ENCODE measurements at places on chromosomes 1 and 21. TPM values are rescaled to one million over a fixed set of nuclear protein-coding genes. Genes with fewer than 3 reads are reported as not detected.

ACTA1 gene
- 0.40 TPM for polyA plus RNA-seq

UBL4B gene
- not detected for polyA plus RNA-seq

FHAD1 gene
- 5.2 TPM for polyA plus RNA-seq

OR14K1 gene
- polyA plus RNA-seq, result not detected

GBP7 gene
- 0.39 TPM for polyA plus RNA-seq

DNAJC16 gene
- polyA plus RNA-seq, result 18.6 TPM

MPL gene
- 1.2 TPM for polyA plus RNA-seq

TGFB2 gene
- polyA plus RNA-seq, result 155 TPM

SMIM1 gene
- polyA plus RNA-seq, result 4.7 TPM

MAP3K7CL gene
- polyA plus RNA-seq, result 6.3 TPM

PRPF38B gene
- polyA plus RNA-seq, result 88.0 TPM

CRP gene
- polyA plus RNA-seq, result not detected

FAM72B gene
- 5.7 TPM for polyA plus RNA-seq

DUSP10 gene
- 6.4 TPM for polyA plus RNA-seq

PEAR1 gene
- 25.7 TPM for polyA plus RNA-seq

FCRL1 gene
- polyA plus RNA-seq, result 0.15 TPM

DNA sequence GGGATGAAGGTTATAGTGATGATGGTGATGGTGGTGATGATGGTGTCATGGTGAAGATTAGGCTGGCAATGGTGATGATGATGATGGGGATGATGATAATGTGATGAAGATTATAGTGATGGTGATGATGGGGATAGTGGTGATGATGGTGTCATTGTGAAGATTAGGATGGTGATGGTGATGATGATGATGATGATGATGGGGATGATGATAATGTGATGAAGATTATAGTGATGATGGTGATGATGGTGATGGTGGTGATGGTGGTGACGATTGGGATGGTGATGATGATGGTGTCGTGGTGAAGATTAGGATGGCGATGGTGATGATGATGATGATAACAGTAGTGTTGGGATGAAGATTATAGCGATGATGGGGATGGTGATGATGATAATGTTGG lies 285.1 kb upstream of the AJAP1 start:
- no peak for DNase-seq

DNA sequence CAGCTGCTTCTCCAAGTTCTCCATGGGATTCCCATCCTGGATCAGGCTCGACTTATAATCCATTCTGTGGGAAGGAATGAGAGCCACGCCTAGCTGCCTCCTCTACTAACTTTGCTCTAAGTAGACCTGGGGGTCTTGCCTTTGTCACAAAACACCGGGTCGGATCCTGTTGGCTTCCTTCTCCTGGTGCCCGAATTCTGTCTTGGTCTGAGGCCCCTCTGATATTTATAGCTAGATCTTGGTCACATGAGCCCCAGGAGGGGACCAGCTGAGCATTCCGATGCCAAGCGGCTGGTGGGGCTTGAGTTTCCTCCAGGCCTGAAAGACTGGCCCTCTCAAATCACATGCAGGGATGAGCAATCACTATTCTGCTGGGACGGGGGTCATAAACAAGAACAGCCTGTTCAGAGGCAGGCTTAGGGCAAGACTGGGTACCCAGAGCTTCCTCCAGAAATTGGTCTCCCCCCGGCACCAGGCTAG lies at the start of gene TRIM63:
TSS of gene TRIM63 (minus strand) at position 199 of the 480 bp plus-strand sequence. CDS start at position 63, 136 bp downstream.
- DNase-seq, result no peak

GRCh38 chr1:33654267-33654834 lies 181.9 kb downstream of the ZSCAN20 start:
- peak; percentile 10 for DNase-seq

- peak; percentile 44 for DNase-seq
These were observed 133.1 kb upstream of the PTBP2 start for GRCh38 chr1:96588416-96588995.

- no peak for DNase-seq
These were observed 99.8 kb upstream of the CAMK1G start for GRCh38 chr1:209483691-209484090.

DNA sequence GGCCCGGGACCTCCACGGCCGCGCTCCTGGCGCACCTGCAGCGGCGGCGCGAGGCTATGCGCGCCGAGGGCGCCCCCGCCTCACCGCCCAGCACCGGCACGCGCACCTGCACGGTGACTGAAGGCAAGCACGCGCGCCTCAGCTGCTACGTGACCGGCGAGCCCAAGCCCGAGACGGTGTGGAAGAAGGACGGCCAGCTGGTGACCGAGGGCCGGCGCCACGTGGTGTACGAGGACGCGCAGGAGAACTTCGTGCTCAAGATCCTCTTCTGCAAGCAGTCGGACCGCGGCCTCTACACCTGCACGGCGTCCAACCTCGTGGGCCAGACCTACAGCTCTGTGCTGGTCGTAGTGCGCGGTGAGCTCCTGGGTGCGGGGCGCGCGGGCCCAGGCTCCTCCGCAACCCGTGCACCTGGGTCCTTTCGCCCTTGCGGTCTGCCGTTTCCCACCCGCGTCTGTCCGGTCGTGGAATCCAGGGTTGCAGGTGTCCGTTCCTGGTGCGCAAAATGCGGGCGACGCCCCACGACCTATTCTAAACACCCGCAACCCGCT lies 4.6 kb downstream of the OBSCN start:
- DNase-seq, result no peak

DNA sequence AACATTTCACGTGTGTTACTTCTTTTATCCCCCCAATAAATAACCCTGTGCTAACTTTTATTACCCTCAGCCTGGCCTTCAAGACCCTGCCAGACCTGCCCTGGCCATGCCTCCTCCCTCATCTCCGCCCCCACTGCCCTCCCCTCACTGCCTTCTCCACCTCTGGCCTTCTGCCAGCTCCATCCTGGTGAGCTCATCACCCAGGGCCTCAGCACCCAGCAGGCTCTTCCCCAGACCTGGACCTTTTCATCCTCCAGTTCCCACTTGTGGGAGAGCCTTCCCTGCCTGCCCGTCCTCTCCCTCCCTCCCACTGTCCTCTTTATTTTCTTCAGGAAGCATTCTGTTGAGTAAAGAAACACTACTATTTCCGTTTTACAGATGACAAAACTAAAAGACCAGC lies 72.0 kb downstream of the SLC66A1 start:
- DNase-seq, result no peak

DNA sequence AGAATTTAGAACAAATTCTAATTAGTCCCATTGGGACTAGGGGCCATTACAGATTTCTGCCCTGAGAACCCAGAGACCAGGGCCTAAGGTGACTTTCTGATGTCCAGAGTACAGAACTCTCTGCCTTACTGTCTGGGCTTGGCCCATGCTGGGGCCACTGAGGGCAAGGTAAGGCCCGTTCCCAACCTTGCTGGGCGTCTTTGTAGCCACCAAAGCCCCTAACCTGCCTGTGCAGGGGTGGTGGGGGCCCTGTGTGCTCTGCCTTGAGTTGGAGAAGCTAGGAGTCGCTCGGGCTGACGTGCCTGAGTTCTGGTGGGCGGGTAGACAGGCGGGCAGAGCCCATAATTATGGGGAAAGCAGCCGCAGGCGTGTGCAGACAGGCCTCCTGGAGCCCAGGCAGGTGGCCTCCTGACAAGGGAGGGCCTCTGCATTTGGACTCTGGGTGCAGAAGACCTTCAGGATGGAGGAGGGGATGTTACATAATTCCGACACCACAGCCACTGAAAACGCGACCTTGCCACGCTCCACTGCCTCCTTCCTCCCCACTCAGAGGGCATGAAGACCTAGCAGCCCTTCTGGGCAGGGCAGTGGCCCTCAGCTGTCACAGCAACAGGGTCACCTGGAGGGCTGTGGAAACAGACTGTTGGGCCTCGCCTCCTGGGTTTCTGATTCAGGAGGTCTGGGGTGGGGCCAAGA lies 239.9 kb upstream of the TMEM51 start:
- no peak for DNase-seq

GRCh38 chr1:204714194-204714860 lies 28.8 kb upstream of the LRRN2 start:
- no peak for DNase-seq

DNA sequence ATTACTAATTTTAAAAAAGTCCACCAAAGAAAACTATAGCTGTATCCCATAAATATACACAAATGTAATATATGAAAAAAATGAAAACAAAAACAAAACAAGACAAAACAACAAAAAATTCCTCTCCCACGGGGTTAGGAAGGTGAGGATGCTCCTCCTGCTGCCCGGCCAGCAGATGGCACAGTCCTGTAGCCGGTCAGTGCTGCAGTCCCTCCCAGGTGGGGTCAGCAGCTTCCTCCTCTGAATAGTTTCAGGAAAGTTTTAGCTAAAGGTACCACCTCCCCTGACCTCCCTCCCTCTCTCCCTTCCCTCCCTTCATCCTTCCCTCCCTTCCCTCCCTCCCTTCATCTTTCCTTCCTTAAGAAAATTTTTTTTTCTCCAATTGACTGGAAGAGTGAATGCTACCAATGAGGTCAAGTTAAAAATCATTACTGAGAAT lies 67.8 kb upstream of the BCL10 start:
- DNase-seq, result no peak

DNA sequence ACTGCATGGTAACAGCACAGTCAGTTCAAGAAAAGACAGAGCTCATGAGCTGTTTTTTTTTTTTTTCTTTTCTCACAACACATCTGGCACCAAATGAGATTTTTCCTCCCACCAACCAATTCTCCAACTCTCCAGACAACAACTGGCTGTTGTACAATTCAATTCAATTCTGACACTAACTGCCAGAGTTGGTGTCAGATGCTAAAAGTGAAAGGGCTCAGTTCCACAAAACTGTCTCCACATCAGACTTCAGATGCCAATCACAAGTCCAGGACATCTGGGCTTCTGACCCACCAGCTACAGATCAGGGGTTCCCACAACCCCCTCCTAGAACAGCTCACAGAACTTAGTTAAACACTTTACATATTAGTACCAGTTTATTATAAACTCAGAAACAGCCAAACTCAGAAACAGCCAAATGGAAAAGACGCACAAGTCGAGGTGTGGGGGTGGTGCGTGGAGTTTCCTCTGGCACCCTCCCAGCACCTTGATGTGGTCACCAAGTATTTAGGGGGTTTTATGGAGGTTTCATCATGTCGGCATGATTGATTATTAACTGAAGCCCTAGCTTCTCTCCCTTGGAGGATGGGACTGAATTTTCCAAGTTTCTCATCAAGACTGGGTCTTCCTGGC lies 39.2 kb upstream of the LRRC8D start:
- DNase-seq, result no peak

- DNase-seq, result no peak
These were observed 6.9 kb downstream of the TAF5L start for GRCh38 chr1:229619002-229619401.

- DNase-seq, result no peak
These were observed 581.6 kb downstream of the NPHP4 start for GRCh38 chr1:5410652-5411051.

DNA sequence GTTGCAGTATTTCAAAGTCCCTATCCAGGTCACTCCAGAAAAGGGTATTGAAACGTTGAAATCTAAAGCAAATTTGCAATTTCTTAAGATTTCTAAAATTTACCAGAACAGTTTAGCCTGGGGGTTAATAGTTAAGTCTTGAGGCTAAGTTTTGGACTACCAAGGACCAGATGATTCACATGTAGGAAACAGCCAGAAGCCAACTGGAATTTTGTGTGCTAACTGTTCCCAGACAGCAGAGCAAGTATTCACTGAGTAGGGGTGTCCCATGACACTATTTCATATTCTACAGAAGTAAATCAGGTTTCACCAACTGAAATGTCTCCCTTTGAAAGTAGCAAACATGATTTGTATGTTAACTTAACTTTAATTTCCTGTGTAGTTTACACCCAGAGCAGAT lies 11.5 kb upstream of the C1orf105 start:
- DNase-seq, result no peak

DNA sequence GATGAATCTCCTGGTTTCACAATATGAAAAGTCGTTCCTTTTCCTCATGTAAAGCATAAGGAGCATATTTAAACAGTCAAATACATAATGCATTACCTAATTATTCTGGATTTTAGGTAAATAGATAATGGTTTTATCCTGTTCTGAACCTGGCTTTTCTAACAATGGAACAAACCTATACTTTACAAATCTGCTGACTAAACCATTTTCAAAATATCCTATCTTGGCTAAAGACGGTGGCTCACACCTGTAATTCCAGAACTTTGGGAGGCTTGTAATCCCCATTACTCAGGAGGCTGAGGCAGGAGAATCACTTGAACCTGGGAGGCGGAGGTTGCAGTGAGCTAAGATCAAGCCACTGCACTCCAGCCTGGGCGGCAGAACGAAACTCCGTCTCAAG lies 2.9 kb downstream of the SMIM12 start:
- no peak for DNase-seq
